ENCODE measurements at places on chromosomes 6 and 20.

GRCh38 chr6:73566954-73567591 is 46.2 kb upstream of the EEF1A1 start:
- no peak for DNase-seq

DNA sequence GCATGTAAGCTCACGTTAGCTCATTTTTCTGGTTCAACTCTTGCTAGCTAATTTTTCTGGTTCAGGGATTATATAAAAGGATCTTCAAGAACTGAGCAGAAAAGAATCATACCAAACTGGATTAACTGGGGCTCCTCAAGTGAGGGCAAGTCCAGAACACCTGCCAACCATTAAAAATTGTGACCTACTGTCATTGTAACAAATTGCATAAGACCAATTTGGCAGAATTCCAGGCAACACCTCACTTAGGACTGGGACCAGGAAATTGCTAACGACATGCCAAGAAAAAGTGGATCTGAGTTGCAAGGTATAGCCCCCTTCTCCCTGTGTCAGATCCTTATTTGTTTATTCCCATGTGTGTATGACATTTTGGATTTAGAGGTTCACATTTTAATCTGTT is 216.6 kb downstream of the HIVEP2 start:
- no peak for DNase-seq

- DNase-seq: no peak
These were observed 117.8 kb downstream of the ZDHHC14 start for GRCh38 chr6:157498817-157499216.

DNA sequence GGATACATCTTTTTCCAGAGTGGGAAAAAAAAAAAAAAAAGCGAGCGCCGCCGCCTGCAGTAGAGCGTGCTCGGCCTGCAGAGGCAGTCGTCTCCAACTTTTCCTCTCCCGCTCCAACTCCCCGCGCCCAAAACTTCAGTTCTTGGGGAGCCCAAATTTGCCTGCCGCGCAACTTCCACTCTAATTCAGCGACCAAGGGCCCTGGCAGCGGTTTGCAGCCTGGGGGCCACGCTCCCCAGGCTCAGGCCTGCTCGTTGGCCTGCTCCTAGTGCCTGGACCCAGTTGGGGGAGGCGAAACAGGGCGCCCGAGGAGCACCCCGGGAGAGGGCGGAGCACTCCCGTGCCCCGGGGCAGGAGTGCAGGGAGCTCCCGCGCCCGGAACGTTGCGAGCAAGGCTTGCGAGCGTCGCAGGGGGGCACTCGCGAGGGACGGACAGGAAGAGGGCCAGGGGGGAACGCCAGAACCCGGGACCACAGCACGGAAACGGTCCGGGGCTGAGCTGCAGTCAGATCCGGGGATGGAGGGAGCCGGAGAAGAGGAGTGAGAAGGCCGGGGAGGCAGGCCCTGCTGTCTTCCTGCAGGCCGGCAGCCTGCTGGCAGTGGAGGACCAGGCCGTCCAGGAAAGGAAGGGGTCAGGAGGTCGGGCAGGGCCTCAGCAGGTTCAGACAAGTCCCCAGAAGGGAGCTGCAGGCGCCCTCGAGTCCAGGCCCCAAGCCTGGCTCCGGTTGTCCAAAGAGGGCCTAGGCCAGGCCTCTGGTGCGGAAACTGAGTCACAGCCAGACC is at the start of gene STX16:
Gene STX16 (plus strand): TSS at position 508 of the 783 bp plus-strand sequence. CDS start 724 bp downstream, outside the sequence.
- peak; percentile 100 for DNase-seq

GRCh38 chr6:29797135-29797534 is 30.5 kb upstream of the HLA-G start:
- no peak for DNase-seq

DNA sequence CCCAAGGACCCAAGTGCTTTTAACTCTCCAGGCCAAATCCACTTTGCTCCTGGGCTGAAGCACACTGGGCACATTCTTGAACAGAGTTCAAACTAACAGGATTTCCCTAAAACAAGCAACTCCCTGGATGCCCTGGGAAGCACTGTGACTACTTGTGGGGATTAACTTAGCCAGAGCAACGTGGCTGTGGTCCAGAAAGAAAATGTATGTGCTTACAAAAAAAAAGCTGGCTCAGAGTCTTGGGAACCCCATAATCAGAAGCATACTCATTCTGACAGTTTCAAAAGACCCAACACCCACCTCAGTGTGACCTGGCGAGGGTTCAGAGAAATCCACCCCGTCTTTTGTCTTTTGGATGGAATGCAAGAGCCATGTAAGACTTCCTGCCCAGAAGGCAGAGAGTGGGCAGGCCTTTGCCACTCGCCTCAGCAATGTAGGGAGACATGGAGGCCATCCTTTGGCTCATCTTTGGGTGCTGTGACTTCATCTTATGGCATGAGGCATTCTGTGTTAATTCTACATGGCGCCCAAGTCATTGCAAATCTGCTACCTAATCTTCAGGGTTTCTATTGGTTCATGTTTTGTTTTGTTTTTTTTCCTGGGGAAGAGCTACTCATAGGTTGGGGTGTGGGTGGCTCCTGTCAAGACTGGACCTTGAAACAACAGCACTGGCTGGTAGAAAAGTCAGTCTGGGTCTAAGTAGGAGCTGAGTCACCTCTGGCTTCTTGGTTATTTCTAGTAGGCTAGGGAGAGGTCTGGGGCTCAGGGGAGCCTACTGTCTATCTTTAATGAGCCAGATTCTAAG is 248.6 kb upstream of the SUPT3H start:
- no peak for DNase-seq

DNA sequence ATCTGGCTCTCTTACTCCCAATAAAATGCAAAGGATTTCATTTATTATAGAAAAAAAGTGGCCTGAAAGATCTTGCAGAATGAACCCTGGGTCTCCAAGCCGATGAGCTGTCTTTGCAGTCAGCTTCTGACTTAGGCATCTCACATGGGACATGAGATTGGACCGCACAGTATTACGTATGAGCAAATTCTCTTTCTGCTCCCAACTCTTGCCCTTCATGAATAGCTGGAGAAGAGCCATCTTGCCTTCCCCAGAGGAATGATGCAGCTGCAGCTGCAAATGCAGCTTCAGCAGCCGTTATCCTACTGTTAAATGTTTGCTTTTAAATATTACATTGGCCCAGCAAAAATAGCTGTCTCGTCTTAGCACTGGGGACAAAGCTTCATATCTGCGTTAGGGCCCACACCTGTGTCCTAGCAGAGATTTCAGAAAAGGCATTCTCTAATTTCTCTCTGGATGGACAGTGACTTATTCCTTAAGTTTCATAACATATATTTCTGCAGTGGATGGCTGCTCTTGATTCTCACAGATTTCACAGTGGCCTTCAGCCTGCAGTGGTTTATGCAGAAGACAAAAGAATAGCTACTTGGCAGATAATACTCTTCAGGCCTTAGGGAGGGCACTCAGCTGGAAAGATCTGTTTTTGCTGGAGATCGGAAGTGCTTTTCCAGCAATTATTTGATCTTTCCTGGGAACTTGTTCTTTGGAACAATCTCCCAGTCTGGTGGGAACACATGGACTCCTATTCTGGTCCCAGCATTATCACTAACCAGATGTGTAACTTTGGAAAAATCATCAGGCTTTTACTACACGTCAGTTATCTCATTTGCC is 129.2 kb downstream of the FYN start:
- no peak for DNase-seq

DNA sequence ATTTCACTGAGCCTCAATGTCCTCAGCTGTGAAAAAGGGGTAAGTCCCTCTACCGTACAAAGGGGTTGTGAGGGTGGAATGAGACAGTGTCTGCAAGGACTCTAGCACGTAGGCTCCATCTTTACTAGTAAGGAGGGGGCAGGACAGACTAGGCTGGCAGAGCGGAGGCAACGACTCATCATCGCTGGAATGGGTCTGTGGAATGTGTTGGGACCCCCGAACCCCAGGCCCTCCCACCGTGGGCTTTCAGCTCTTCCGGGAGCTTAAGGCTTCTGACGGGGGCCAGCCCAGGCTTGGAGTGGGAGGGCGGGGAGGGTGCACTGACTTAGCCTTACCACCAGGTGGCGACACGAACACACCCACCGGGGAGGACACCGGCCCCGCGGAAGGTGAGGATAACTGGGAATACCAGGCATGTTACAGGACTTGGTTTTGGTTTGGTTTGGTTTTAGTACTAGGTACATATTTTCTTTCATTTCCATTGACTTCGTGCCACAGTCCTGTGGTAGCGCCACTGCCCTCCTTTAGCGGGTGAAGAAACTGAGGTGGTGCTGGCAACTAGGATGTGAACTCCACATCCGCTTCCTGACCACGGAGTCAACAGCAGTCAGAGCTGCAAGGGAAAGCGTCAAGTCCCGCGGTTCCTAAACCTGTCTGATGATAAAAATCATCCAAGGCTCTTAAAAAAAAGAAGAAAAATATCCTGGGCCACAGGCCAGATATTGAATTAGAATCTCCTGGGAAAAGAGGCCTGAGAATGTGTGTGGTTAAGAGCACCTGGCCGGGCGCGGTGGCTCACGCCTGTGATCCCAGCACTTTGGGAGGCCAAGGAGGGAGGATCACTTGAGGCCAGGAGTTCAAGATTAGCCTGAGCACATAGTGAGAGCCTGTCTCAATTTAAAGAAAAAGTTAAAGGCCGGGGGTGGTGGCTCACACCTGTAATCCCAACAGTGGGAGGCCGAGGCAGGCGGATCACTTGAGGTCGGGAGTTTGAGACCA is 10.3 kb upstream of the TULP1 start:
- DNase-seq: peak; percentile 73

GRCh38 chr20:19427480-19427879 is 215.0 kb downstream of the SLC24A3 start:
- DNase-seq: no peak

GRCh38 chr20:10949930-10950783 is 276.4 kb upstream of the JAG1 start:
- DNase-seq: no peak

- DNase-seq: no peak
These were observed 47.9 kb downstream of the ELMO2 start for GRCh38 chr20:46358346-46359058.

DNA sequence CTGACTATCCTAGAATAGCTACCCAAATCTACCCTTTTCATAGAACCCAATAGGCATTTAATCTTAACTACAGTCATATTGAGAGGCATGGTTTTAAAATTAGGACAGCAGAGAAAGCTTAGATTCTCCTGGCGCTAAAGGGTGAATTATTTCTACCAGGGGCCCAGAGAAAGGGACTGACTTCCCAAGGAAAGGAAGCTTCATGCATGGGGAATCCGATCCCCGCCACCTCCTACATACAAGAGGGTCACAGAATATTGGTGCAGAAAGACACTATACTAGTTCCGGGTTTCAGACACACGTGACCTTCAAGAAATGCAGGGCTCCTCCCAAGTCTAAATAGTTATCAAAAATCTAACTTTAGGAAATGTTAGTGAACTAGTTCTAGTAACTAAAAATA is 130.9 kb downstream of the PRKN start:
- no peak for DNase-seq

GRCh38 chr20:15802020-15802419 is 771.2 kb downstream of the KIF16B start:
- no peak for DNase-seq

- DNase-seq: no peak
These were observed 436.6 kb downstream of the PRKN start for GRCh38 chr6:162290846-162291465.

DNA sequence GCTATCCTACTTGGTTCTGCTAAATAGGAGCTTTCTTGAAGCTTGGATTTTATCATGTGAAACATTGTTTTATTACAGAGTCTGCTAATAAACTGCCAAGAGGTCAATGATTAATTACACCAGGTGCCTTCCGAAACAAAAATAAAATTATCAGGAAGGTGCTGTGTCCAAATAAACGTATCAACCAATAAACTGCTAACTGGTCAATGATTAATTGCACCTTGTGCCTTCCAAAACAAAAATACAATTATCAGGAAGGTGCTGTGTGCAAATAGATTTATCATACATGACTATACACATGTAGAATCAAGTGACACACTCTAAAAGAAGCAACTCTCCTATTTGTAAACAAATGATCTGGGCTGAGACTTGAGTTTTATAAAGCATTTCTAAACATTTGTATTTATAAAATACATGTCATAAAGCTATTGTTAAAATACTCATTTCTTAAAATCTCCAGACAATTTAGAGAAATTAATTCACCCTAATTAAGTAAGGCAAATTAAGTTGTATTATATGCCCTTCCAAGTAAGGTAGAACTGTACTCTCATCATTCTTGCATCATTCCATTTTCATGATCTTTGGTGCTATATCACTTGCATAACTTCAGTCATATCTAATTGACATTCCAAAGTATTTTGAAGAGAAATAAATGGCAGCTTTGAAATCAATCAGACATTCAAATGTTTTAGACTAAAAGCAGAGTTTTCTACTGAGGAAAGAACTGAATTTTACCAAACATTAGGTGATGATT is 26.8 kb downstream of the SPTLC3 start:
- no peak for DNase-seq

DNA sequence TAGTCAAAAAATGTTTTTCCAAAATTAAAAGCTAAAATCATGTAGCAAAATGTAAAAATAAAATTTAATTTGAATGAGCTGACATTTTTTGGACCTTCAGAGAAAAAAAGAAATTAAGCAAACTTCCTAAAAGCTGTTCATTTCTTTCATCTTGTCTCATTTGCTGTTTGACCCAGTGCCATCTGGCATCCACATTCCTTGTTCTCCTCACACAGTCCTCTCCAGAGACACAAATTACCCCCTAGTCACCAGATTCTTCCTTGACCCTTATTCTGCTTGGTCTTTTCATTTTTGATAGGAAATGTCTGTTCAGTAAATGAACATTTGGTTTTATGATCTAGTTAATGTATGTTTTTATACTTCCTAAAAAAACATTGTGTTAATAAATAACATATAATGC is 55.2 kb downstream of the HDDC2 start:
- no peak for DNase-seq

DNA sequence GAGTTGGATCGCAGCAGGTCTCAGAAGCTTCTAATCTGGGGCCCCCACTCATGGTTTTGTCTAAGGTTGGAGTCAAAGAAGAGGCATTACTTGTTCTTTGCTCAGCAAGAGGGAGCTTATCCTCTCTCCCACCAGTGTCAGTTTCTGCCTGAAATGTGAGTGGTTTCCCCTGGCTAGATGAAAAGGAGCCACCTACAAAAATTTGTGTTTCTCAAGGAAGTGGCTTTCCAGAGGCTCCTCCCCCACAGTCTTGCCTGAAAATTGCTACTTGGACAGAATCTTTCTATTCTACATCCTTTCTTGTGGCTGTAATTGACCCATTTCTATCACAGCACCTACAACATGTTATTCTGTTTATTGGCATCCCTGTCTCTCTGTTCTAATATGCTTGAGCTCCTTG is 37.9 kb downstream of the SCML4 start:
- DNase-seq: no peak

All from 8988T (cell line).